Pulmonary artery endothelial cell (primary cell): ENCODE measurements at places on chromosomes 12 and 14.
A peak's percentile ranks its signal among the peaks of the same experiment; 100 is the strongest.

DNA sequence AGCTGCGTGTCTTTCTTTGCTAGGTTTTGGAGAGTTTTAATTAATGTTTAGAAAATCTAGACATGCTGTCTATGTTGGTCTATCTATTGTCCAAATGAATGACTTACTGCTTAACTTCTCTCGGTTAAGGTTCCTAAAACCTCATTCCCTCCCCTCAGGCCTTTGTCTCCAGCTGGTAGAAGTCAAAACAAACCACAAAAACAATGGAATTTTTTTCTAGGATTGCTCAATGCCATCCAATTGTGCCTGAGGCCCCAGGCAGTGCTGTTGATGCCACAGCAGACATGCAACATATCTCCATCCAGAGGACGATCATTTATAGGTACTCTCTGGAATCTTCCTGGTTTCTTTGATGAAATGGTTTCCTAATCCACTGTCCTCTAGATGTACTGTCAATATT is 448.2 kb upstream of the TBX3 start:
- no peak for DNase-seq

DNA sequence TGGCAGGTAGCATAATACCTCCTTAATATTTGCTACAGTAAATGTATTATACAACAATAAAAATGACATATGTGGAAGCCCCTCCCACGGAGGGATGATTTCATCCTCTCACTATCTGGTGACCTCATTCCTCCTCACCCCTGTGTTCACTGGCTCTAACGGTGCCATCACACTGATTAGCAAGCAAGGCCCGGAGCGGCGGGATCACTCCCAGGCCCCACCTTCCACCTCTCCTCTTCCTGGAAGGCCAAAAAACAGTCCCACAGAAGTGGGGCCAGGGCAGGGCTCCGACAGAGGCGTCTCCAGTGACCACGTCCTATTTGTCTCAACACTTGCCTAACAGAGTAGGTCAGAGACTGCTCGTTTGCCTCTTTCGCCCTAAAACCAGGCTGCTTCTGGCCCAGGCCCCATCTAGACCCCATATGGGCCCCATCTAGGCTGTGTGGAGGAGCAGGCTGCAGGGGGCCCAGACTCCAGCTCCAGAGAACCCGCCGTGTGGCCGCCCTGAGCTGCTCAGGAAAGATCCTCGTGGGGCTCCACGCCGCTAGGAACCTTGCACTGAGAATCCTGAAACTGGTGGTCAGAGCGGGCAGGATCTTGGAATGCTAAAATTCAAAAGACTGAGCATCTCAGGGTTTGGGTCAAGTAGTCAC is 3.7 kb downstream of the SELPLG start:
- DNase-seq = no peak

GRCh38 chr14:59356767-59357166 is 108.4 kb downstream of the GPR135 start:
- no peak for DNase-seq

DNA sequence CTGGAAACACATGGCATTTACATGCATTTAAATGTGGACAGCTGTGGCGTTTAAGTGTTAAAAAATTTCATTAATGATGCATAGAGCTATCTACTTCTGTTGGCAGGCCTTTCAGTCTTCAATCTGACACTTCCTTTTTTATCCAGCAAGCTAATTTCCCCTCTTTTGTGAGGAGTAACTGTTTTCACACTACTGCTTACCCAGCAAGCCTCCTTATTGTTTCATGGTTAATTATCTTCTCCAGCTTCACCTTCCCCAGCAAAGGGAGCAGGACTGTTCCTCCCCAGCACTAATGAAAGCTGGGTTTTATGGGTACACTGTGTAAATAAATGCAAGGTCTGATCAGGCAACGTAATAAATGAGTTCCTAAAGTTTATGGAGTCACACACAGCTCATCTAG is 129.4 kb upstream of the NPAS3 start:
- DNase-seq = no peak

DNA sequence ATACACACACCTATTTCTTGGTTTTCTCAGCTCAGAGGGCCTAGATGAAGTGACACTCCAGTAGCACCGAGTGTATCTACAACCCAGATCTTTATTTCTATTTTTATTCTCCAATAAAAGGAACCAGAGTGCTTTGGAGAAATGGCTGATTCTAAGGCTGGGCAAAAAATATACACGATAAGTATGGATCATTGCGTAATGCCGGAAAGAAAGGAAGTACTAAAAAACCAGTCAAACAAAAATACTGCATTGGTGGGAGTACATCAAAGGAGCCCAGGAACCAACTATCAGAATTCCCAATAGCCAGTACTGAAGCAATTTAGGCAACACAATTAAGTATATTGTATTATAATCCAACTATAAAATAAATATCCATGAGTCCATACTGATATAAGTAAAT is 400.9 kb upstream of the CCDC196 start:
- no peak for DNase-seq

DNA sequence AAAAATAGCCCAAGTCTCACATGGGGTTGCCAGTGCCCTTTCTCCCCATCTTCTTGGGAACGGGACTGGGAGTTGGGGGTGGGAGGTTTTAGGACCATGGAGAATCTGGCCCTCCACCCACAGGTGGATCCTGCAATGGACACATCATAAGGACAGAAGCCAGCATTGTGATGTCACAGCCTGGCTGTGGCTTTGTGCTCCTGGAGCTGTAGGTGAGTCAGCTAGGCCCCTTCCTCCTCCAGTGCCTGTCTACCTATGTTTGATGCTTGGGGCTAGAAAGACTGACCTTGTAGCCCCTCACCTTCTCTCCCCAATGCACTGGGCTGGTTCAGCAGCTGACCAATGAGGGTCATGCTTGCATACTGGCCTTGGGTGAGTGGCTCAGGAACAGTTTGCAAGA is at the start of gene CCDC197:
Gene CCDC197 (plus strand): TSS at position 220 of the 400 bp plus-strand sequence. CDS start 831 bp downstream, outside the sequence.
- DNase-seq = no peak

- DNase-seq = peak; percentile 15
Measured at GRCh38 chr12:55068416-55069010, 48.7 kb downstream of the NEUROD4 start.

DNA sequence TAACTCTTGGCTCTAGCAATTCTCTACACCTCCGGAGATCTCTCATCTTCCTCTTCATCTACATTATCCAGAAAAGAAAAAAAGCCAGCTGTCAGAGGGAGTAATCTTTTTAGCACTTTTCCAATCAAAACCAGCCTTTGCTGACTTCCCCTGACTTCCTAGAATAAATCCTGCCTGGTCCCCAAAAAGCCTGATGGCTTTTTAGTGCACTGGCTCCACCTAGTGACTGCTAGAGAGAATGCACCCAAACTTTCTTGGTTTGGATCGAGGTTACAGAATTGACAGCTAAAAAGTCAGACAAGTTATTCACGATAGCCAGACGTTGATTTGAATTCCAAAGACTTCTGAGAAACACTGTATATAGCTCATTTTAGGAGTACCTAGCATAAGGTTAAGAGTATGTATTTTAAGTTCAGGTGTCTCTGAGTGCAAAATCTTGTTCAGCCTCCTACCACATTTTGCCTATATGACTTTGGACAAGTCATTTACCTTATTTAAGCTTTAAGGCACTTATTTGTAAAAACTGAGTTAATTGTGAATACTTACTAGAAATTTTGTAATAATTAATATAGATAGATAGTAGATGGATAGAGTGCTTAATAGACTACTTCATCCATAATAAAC is 185.7 kb upstream of the GRIN2B start:
- no peak for DNase-seq

GRCh38 chr14:51881636-51882035 is 21.2 kb downstream of the GNG2 start:
- no peak for DNase-seq

DNA sequence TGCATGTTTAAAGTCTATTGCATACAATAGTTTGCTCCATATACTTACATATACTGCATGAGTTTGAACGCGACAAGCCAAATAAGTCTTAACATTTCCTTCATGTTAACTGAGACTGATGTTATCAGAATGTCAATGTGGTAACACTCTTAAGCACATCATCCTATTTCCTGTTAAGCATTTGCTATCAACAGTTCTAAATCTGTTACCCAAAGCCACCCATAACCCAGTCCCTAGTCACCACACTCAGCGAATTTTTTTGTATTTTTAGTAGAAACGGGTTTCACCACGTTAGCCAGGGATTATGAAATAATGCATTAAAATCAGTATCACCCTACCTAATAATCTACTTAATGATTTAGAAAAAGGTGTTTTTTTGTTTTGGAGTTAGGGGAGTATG is 39.4 kb downstream of the HNRNPC start:
- no peak for DNase-seq

DNA sequence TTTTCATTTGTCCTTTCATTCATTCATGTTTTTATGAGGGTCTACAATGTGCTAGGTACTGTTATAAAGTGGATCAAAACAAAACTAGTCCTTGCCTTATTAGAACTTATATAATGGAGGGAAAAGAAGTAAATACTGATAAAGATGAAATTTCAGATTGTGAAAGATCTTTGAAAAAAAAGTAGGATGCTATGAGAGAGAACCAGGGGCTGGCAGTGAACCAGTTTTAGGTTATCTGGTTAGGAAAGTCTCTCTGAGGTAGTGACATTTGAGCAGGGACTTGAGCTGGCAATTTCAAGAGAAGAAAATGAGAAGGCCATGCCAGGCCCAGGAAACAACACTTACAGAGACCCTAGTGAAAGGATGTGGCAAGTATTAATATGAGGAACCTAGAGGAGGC is 57.3 kb upstream of the E2F7 start:
- DNase-seq = no peak

DNA sequence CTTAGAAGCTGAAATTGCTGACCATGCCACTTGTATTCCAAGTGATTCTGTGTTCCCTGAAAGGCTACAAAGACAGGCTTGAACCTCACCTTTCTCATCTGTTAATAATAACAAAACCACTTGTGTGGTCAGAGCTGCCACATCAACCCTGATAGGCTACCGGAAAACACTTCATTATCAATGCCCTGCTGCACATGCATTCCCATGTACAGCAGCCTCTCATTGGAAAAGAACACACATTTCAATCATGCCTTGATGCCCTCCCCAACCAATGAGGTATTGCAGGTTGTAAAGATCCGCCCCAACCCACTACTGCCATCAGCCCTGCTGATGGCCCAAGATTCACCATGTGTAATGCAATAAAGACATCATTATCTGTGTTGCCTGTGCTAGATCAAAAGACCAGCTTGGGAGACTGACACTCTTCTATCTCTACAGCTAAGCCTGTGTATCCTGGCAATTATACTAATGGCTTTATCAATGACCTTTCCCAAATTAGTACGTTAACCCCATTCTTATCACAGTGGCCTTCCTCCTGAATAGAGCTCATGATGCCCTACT is 2.8 kb downstream of the GPR19 start:
- no peak for DNase-seq

DNA sequence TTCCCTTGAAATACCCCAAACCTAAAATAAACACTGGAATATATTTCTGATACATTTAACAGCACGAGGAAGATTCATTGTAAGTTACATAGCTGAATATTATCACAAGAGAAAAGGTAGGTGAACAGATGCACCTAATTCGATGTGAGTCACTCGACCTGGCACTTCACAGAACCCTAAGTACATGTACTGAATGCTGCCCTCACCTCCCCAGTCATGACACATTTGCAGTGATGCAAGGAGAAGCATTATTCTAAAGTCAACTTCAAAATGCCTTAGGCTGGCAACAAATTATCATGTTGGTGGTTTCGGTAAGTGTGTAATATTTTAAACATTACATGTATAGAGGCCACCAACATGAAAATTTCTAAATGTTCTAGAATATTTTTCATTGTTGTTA is 35.2 kb upstream of the TMTC2 start:
- DNase-seq = no peak
